ENCODE measurements at places on chromosomes 7 and 10.
A peak's percentile ranks its signal among the peaks of the same experiment; 100 is the strongest.

DNA sequence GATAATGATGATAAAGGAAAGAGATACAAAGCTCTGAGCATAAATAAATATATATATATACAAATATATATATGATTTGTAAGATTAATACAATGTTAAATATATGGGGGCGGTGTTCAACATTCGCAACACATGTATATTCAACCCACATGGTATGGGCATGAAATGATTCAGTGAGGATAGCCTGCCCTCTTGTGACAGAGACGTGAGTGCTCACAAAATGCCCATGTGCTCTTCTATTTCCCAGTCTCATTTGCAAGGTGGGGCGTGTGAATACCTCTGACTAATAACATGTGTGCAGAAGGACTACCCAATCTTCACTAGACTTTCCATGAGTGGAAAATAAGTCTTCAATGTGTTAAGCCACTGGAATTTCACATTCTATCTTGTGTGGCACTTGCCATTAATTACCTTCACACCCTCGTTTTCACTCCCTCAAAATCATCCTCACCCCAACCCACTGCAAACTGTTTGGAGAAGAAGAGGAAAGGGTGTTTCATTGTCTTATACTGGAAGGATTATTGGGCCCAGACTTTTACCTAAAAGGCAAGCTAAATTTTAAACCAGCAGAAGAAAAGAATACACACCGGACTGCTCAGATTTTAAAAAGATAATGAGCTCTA is 26.9 kb downstream of the ASAH2 start:
- no peak for DNase-seq

- DNase-seq, result no peak
These were observed 502.8 kb downstream of the PHTF2 start for GRCh38 chr7:78301407-78301806.

DNA sequence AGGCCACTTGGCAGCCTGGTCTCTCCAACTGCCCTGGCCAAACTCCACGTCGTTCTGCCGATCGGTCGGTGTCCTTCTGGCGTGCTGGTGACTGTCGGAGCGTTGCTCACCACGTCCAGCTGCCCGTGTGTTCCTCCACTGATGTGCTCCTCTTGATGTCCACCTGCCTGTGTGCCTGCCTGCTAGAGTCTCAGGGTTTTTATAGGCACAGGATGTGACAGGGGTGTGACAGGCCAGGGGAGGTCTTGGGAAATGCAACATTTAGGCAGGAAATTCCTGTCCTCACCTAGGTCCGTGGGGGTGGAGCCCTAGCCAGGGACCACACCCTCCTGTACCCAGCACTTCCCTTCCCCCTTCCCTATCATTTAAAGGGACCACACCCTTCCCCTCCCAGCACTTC is 25.2 kb upstream of the CFAP46 start:
- no peak for DNase-seq

- no peak for DNase-seq
These were observed 59.7 kb downstream of the CXCL12 start for GRCh38 chr10:44325157-44325556.

- no peak for DNase-seq
These were observed 1.1 kb downstream of the ZNF777 start for GRCh38 chr7:149459540-149460452.

DNA sequence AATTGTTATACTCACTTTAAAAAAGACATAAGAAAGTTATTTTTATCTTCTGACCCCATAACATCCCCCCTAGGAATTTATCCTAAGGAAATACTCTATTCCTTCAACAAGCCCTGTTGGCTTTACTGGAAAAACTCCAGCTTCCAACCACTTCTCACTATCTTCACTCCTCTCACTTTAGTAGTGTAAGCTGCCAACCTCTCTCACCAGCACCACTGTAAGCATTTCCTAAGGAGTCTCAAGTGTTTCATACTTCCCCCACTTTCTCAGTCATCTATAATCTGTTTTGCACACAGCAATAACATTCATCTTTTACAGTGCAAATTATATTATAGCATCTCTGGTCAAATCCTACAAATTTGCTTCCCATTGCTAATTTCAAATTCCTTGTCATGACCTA is 45.8 kb downstream of the GPR85 start:
- DNase-seq, result no peak

DNA sequence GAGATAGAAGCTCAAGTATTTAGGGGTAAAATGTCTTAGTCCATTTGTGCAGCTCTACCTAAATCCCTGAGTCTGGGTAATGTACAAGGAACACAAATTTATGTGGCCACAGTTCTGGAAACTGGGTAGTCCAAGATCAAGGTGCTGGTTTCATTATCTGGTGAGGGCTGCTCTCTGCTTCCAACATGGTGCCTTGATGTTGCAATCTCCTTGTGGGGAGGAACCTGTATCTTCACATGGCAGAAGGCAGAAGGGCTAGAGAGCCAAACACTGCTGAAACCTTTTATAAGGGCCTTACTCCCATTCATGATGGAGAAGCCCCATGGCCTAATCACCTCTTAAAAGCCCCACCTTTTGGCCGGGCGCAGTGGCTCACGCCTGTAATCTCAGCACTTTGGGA is 8.7 kb upstream of the BAZ1B start:
- DNase-seq, result no peak

DNA sequence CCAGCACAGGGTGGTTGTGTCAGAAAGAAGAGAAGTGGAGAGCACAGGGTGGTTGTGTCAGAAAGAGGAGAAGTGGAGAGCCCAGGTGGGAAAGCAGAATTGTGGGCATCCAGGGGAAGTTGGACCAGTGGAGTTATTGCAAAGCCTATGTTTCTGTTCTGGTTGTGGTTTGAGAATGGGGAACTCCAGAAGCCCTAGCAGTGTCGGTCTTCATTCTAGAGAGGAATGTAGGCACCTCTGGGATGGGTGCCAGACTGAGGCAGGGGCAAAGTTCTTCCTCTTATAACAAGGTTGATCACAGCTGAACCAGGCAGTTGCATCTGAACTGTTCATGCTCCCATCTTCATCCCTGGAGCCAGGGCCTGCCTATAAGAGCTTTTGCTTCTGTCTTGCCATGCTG is 954 bp downstream of the FSCN3 start:
- no peak for DNase-seq

GRCh38 chr10:132627666-132628531 is 90.3 kb downstream of the INPP5A start:
- no peak for DNase-seq

- no peak for DNase-seq
These were observed 13.0 kb upstream of the TRPV6 start for GRCh38 chr7:142898377-142899170.

DNA sequence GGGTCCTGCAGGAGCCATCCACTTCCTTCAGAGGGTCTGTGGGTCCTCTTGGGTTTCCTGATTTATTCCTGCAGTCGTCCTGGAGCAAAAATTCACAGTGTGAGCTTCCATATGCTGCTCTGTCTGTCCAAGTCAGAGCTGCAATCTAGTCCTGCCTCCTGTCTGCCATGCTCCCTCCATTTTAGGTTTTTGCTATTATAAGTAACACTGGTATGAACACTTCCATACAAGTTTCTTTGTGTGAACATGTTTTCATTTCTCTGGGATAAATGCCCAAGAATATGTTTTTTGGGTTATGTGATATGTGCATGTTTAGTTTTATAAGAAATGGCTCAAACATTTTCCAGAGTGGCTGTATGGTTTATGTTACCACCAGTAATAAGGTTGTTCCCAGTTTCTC is 188.1 kb downstream of the ACTR3B start:
- DNase-seq, result no peak

DNA sequence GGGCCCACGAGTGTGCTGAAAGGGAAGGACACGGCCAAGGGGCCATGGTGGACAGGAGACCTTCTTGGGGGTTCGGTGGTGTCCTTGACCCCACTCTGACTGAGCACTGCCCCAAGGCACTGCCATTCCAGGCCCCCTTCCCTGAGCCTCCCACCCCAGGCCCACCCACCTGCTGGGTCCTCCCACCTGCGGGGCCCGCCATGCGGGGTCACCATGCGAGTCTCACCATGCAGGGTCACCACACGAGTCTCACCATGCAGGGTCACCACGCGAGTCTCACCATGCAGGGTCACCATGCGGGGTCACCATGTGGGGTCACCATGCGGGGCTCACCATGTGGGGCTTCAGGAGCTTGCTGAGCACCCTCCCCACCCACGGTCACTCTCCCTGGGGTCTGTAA is 76.3 kb downstream of the LHPP start:
- no peak for DNase-seq

DNA sequence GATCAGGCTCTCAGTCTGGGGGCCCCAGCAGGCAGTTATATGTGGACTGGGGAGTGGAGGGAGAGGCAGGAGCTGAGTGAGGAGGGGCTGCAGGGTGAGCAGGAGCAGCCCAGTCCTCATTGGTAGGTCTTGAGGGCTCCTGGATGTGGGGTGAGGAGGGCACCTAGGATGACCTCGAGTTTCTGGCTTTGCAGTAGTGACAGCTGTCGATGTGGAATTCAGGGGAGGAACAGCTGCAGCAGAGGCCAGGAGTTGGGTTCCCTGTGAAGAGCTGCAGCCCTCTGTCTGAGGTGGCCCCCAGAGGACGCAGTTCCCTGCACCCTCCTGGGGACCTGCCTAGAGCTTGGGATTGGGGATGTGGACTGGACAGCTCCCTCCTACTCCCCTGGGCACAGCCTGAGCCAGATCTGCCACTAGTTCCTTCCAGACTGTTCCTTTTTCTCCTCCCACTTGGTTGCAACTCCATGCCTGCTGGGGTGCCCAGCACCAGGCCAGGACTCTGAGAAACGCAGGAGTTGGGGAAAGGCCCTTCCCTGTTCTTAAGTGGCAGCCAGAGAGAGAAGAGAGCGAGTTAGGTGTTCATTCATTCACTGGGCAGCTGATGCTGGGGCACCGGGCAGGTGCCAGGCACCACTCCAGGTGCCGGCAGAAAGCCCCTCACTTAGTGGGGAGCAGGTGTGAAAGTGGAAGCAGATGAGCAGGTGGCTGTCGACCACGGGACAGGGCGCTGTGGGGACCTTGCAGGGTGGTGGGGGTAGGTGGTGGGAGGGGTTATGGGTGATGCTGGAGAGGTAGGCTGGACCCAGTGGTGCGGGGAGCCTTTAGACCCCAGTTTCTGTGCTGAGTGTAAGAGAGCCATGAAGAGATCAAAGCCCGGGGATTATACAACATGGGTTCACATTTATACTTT is 57.9 kb downstream of the PRF1 start:
- DNase-seq, result no peak

DNA sequence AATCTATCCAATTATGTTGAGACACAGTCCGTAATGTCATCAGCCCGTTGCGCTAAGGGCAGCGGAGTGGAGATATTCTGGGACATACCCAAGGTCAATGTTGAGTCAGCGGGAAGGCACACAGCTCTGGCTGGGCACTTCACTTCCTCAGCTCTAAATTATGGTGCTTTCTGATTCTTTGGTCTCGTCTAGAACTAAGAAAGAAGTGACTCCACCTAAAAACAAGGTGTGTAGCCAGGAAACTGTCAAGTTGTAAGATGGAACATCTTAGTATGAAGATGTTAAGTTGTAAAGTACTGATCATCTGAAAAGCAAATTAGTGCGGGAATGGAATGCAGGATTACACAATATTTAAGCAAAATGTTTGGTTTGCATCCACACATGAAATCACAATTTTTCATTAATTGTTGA is 43.1 kb downstream of the BAIAP2L1 start:
- peak; percentile 28 for DNase-seq

DNA sequence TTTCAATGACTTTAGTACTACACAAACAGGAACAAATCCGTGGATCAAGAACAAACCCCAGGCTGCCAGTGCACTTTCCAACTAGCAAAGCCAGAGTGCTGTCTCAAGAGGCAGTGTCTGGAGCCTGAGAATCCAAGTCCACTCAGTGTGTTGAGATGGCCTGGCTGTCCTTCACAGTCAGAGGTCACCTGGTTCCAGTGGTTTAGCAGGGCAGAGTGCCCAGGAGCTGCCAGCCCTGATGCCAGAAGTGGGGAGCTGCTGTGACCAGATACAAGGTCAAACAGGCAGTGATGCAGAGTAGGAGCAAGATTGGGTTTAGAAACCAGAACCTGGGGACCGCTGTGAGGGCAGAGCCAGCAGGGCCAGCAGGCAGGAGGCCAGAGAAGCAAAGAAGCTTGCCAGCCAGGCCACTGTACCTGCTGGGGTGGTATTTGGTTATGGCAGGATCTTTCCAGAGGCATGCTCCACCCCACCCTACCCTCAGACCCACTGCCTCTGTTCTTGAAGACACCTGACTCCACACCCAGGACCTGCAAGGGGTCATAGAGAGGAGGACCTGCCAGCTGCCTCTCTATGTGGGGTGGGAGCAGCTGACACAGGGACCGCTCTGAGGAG is 35.6 kb upstream of the C10orf90 start:
- DNase-seq, result no peak

- no peak for DNase-seq
These were observed 78.9 kb upstream of the EGR2 start for GRCh38 chr10:62895063-62895462.

DNA sequence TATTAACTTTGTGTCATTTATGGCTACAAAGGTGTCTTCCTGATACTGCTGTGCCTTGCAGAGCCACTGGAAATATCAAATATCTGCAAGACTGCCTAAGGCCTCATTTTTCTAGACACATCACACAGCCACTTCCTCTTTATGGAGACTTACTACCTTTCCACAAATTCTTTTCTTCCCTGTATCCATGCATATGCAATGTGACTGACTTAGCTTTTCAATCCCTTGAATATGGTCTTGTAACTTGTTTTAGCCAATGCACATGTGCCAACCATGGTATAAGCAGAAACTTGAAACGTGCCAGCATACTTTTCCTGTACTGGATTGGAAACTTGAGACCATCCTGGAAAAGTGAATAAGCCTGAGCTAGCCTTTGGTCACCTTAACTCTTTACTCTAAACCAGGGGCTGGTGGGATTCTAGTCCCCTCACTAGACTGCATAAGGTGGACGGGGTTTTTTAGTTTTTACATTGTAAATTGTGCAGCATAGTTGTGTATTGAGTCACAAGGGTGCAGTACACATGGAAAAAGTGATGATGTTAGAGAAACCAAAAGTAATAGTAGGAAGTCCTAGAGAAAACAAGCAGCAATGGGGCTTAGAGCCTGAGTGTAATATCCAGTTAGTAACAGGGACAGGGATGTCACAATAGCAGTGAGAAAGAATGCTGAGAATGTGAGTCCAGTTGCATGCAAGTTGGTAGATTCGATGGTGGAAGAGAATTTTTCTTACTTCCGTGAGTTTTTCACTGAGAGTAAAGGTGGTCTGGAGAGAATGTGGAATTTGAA is 879.5 kb downstream of the SORCS1 start:
- no peak for DNase-seq

- no peak for DNase-seq
These were observed 128.6 kb upstream of the BMPER start for GRCh38 chr7:33776788-33777187.

- DNase-seq, result no peak
These were observed 520.1 kb downstream of the SORCS3 start for GRCh38 chr10:105161149-105161548.

Data from omental fat pad (tissue), 4 donors.